ENCODE measurements at places on chromosomes 2 and 18.

- DNase-seq, result no peak
Observed at GRCh38 chr18:60448487-60449267, 76.1 kb upstream of the MC4R start.

GRCh38 chr2:74290466-74291217 is 52.6 kb downstream of the SLC4A5 start:
- no peak for DNase-seq

GRCh38 chr2:25341011-25341727 is 556 bp downstream of the DNMT3A start:
- DNase-seq, result no peak

- DNase-seq, result no peak
Observed at GRCh38 chr2:78068808-78069207, 546.6 kb upstream of the LRRTM4 start.

- no peak for DNase-seq
Observed at GRCh38 chr2:169345486-169346437, 16.6 kb downstream of the LRP2 start.

DNA sequence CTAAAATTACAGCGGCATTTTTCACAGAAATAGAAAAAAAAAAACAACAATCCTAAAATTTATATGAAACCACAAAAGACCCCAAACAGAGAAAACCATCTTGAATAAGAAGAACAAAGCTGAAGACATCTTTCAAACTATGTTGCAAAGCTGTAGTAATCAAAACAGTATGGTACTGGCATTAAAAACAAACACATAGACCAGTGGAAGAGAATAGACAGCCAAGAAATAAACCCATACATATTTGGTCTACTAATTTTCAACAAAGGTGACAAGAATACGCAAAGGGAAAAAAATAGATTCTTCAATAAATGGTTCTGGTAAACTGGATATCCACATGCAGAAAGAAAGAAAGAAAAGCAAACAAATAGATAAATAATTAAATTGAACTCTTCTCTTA is 9.0 kb upstream of the CCDC150 start:
- no peak for DNase-seq
